T-cell (primary cell): ENCODE measurements at places on chromosomes 2 and 18.

DNA sequence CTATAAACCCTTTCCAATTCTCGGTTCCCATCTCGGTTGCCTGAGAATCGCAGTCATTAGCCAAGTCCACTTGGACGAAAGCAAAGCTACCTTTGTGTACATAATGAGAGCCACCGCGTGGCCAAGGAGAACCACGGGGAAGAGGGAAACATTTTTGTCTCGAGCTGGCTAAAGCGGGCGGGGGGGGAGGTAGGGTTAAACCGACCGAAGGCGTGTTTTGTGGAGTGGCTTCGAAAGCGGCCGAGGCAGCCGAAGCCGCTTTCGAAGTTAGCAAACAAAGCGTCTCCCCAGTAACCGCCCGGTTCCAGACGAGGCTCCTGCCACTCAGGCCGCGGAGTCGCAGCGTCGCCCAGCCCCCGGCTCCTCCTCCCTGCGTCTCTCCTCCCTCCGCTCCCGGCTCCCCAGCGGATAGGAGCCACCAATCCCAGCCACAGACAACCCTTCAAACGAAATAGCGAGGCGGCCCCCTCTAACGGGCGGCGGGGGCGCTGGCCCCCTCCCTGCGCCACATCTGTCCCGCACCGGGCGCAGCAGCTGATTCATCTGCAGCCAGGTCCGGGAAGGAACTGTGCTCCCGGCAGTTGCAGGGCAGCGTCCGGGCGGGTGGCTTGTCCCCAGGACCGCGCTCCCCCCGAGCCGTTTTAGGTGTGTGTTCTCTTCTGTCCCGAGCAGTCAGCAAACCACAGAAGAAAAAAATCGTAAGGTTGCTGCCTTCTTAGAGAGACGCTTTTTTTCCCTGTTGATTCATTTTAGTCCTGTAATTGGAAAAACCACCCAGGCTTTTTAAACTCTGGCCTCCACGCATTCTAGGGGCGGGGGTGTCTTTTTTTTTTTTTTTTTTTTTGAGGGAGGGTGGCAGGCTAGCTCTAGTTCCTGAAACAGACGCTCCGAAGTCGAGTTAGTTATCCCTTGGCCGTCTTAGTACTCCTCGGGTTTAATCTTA is 1.8 kb upstream of the TGIF1 start:
- peak; percentile 87 for DNase-seq

DNA sequence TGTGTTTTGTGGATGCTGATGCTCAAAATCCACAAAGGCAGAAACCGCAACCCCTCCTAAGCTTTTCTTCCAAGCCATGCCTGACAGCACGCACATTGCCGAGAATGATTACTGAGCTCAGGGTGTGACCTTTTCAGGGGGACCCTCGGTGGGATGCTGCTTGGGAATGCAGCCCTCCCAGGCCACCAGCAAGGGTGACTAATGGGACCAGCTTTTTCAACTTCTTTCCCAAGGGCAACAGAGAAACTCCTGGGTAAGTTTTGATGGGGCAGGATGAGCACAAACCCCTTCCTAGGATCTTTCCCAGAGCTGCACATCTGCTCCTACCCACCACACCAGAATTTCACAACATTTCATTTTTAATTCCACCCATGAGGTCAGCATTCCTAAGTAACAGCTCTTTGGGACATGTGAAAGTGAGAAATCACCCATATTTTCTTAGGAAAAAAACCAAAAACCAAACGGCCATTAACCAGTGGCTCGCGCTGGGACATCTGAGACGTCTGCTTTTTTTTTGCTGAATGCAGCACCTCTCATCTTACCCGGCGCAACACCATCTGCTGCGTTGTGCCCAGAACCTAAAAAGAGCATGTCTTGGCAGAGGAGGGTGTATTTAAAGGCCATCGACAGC is 119.0 kb downstream of the ARL4C start:
- DNase-seq: no peak

- no peak for DNase-seq
Measured at GRCh38 chr2:144159240-144159639, 360.7 kb downstream of the ZEB2 start.

- DNase-seq: no peak
Measured at GRCh38 chr2:74877781-74878433, 44.0 kb downstream of the HK2 start.

DNA sequence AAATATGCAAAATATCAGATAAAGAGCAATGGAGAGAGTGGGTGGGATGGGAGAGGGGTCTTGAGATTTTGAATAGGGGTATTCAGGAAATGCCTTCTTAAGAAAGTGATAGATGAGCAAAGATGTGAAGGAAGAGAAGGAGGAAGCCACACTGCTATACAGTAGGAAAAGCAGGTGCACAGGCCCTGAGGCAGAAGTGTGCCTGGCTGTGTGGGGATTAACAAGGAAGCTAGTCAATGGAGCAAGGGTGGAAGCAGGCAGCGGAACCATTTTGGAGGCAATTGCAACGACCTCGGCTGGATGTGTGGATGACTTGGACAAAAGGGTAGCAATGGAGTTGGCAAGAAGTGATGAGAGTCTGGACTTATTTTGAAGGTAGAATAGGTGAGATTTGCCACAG is 11.0 kb upstream of the CNGA3 start:
- DNase-seq: no peak

- DNase-seq: no peak
Measured at GRCh38 chr2:19870792-19871191, 31.0 kb downstream of the TTC32 start.

DNA sequence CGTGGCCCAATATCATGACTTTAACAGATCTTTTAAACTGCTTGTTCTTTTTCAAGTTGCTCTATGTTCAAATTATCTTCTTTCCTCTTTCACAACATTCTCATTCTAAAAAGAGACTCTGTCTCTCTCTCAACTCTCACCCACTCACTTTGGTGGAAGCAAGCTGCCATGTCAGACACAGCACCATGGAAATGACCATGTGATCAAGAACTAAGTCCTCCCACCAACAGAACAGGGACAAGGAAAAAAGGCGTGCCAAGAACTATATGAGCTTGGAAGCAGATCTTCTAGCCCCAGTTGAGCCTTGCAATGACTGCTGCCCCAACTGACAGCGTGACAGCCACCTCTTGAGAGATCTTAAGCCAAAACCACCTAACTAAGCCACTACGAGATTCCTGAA is 23.9 kb downstream of the BAZ2B start:
- no peak for DNase-seq
